PC-9 (cell line): ENCODE measurements at places on chromosomes 5 and 9. TPM values are rescaled to one million over a fixed set of nuclear protein-coding genes. Genes with fewer than 3 reads are reported as not detected.

PCDHB14 gene
- 0.07 TPM in 1 of 2 replicates, not detected in the other for total RNA-seq

RAB3C gene
- not detected in 2 replicates for total RNA-seq

SLC34A1 gene
- total RNA-seq: 0.28 TPM in 1 of 2 replicates, not detected in the other

C5orf58 gene
- not detected in 2 replicates for total RNA-seq

WDR38 gene
- not detected in 2 replicates for total RNA-seq

BARX1 gene
- total RNA-seq: not detected in 2 replicates

ANAPC2 gene
- total RNA-seq: 92.1 and 95.4 TPM in 2 replicates
